Tibial nerve (tissue), 4 donors: ENCODE measurements at places on chromosomes 6 and 20.

- no peak for DNase-seq
These were observed 43.4 kb downstream of the FOXO3 start for GRCh38 chr6:108604156-108604555.

DNA sequence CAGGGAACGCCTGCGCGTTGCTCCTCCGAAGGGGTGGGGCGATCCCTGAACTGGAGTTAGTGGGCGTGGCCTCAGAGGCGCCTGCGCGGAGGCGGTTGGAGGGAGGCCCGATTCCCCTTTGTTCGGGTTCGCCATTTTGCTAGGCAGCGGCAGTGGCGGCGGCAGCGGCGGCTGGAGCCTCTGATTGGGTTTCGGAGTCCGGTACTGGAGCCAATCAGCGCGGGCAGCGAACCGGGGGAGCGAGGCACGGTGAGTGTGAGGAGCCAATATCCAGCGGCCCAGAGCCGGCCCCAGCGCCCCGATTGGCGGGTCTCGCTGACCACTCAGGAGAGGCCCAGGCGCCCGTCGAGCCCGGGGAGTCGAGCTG is at the start of gene NFYA:
TSS of gene NFYA (plus strand) at position 139 of the 367 bp plus-strand sequence. CDS start 6,116 bp downstream, outside the sequence.
- peak; percentile 99 for DNase-seq

- DNase-seq, result no peak
These were observed 125.7 kb upstream of the PHACTR1 start for GRCh38 chr6:12590901-12591300.

DNA sequence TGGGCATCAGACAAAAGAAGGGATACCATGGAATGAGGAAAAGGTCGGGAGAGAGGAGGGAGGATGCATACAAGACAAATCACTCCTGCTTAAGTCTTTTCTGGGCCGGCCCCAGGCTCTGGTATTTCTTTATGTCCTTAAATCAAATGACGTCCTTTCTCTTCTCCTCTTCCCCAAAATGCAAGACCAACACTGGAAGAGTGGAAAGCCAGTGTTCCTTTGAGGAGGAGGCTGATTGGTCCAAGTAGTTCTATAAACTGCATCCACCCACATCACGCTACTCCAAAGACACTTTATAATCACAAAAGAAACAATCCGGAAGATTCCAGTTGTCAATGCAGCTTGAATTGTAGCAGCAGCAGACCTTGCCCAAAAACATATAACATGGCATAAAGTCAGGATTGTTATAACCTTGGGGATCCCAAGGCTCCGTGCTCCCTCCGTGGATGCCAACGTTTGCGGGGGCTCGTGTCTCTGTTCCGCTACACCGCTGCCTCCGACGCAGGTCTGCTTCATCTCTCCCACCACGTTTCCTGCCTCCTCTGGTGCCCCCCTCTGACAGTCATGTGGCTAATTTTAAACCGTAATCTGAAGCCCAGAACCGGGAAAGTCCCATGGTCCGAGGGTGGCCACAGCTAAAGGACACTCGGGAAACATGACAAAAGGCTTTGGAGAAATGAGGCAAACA is 47.1 kb downstream of the MCUR1 start:
- peak; percentile 57 for DNase-seq
